ENCODE measurements at places on chromosomes 11 and 22.

DNA sequence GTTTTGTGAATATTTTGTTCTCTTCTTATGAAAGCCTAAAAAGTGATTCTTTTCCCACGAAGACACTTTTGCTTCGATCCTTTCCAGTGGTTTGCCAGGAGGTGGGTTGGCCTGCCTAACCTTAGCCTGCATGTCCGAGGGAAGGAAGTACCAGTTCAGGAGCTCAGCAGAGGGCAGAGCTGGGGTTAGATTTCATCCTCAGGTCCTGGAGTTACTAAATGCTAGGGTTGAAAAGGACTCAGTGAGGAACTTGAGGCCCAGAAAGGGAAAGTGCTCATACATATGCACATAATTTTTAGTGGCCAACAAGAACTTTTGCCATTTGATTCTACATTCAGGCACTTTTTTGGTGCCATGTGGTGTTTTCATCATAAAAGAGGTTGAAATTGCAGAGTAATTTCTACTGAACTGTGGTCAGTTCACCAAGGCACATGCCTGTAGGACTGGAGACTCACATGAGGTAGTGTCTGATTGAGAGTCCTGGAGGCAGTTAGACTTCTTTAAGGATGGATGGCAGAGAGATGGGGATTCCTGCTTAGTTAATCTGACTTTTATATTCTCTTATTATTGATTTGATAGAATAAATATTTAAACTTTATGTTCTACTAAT is 36.7 kb downstream of the NCAM1 start:
- DNase-seq = no peak

DNA sequence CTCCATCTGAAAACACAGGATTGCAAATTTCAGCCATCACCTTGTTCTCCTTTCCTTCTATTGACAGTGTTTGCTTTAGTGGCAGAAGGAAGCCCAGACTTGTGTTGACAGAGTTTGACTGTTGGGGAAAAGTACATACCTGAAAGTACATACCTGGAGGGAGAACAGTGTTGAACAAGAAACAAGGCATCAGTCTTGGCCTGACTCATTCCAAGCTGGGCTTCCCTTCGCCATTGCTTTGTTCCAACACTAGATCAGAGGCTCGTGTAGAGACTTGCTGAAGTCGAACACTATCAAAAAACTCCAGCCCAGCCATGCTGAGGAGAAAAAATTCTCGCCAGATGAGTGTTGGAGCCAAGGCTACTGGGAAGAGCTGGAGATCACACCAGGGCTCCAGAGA is 133.4 kb downstream of the BBOX1 start:
- DNase-seq = no peak

DNA sequence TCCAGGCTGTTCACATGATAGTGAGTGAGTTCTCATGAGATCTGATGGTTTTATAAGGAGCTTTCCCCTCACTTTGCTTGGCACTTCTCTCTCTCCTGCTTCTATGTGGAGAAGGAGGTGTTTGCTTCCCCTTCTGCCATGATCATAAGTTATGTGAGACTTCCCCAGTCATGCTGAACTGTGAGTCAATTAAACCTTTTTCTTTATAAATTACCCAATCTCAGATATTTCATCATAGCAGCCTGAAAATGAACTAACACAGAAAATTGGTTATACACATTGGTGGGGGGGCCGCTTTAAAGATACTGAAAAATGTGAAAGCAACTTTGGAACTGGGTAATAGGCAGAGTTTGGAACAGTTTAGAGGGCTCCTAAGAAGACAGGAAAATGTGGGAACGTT is 741.1 kb upstream of the LUZP2 start:
- DNase-seq = no peak

- no peak for DNase-seq
Observed at GRCh38 chr11:122775675-122776271, 62.5 kb upstream of the CRTAM start.

DNA sequence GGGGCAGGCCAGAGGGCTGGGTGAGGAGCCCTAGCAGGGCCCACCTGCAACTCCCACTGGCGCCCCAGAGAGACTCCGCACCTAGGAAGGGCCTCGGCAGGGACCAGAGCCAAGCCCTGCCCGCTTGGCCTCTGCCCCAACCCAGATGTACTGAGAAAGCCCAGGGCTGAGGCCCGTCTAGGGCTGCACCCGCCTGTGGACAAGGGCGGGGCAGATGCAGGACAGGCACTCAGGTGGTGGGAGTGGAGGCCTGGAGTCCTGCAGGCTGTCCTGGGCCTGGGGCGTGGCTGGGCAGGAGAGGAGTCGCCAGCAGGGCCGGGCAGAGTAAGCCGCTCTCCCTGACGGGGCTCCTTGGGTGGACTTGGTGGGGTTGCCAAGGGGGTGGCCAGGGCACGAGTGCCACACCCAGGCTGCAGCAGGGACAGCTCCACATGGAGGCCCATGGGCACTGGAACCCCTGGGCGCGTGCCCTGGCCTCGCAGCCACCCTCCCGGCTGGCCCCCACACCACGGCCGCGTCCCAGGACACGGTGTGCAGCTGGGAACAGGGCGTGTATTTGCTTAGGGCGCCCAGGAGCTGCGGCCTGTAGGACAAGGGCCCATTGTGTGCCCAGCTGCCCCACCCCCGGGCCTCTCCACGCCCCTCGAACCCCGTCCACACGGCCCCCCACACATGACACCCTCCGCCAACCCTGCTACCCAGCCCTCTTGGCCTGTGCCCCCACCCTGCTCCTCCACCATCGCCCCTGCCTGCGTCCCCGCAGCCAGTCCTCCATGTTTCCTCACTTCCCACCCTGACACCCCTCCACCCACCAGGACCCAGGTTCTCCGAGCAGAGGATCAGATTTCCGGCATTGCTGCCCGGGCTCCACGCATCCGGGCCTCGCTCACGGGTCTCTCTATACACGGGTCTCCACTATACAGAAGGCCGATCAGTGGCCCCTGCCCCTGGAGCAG is 11.3 kb upstream of the PIM3 start:
- DNase-seq = no peak

GRCh38 chr11:456533-456932 is 6.5 kb downstream of the PTDSS2 start:
- peak; percentile 69 for DNase-seq

DNA sequence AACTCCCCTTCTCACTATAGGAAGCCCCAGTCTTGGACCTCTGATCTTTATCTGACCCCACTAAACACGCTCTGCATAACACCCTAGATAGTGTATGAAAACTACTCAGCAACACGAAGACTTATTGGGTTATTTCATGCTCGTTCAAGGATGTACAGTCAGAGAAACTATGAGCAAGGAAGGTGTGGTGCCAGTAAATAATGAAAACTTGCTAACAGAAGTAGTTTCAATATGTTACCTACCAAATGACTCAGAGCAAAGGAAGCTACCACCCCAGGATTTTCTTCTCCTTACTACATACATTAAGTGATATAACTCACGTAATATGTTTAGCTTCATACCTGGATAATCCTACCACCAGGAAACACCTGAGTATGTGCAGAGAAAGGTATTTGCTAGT is 25.9 kb upstream of the LYVE1 start:
- DNase-seq = no peak

DNA sequence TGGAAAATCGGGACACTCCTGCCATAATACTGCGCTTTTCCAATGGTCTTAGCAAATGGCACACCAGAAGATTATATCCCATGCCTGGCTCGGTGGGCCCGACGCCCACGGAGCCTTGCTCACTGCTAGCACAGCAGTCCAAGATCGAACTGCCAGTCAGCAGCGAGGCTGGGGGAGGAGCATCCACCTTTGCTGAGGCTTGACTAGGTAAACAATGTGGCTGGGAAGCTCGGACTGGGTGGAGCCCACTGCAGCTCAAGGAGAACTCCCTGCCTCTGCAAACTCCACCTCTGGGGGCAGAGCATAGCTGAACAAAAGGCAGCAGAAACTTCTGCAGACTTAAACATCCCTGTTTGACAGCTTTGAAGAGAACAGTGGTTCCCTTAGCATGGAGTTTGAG is 15.6 kb downstream of the PTH start:
- no peak for DNase-seq

DNA sequence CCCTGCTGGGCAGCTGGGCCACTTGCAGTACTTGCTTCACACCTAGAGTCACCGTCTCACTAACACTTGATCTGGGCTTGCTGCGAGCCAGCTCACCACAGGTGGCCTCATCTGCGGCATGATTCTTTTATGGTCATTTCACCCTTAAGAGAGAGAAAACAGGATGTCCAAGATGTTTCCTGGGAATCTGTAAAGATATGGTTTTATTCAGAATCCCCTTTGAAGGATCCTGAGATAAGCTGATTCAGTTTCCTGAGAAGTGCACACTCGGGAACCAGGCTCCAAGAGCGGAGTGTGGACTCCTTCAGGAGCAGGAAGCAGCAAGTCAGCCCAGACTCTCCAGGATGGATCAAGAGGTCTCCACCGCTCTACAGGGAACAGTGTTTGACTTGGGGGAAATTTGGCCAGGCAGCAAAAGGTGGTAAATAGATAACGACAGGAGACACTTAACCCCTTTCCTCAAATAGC is 21.8 kb upstream of the TP53AIP1 start:
- DNase-seq = no peak

DNA sequence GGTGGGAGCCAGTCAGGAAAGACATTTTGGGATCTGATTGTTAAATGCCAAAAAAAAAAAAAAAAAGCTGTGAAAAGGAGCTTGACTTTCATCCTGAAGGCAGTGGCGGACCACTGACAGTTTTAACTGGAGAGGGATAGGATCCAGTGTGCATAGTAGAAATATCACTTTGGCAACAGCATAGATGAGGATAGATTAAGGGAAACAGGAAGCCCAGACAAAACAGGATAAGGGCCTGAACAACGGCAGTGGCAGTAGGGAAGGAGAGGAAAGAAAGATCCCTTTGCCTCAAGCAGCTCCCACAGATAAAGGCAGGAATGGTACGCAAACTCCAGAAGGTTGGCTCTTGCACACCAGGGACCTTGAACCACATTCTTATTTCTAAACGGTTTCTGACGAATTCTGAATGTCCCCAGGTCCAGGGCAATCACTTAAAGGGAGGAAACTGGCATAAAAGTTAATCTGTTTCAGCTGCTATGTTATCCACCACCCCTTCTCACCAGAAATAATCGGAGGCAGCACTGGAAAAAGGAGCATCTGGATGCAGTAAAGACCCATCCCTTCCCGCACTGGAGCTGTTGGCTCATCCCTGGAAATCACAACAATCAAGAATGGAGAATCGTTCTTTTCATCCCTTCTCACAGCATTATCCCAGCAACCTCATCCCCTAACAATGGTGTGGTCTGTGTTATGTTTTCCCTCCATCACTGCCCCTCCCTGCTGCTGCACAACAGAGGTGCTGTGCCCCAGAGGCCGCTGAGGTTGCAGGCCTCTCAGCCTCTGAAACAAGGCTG is 99.1 kb downstream of the GAB2 start:
- no peak for DNase-seq

GRCh38 chr11:304915-305843 is 2.4 kb upstream of the IFITM2 start:
- DNase-seq = no peak

Measured in activated CD8-positive, alpha-beta memory T cell treated with anti-CD3 and anti-CD28 coated beads for 24 hours (primary cell).